ENCODE measurements at places on chromosomes 16 and 17.
A peak's percentile ranks its signal among the peaks of the same experiment; 100 is the strongest.

GRCh38 chr16:86502856-86503748 lies 7.2 kb upstream of the FOXF1 start:
- DNase-seq, result no peak

GRCh38 chr16:50671644-50672260 lies 9.4 kb downstream of the SNX20 start:
- no peak for DNase-seq

- DNase-seq, result no peak
Observed at GRCh38 chr16:23283571-23283970, 18.5 kb upstream of the SCNN1B start.

GRCh38 chr16:31458073-31458843 lies 1.0 kb upstream of the ARMC5 start:
- DNase-seq, result no peak

- DNase-seq, result no peak
Observed at GRCh38 chr16:56833243-56833970, 31.6 kb upstream of the SLC12A3 start.

DNA sequence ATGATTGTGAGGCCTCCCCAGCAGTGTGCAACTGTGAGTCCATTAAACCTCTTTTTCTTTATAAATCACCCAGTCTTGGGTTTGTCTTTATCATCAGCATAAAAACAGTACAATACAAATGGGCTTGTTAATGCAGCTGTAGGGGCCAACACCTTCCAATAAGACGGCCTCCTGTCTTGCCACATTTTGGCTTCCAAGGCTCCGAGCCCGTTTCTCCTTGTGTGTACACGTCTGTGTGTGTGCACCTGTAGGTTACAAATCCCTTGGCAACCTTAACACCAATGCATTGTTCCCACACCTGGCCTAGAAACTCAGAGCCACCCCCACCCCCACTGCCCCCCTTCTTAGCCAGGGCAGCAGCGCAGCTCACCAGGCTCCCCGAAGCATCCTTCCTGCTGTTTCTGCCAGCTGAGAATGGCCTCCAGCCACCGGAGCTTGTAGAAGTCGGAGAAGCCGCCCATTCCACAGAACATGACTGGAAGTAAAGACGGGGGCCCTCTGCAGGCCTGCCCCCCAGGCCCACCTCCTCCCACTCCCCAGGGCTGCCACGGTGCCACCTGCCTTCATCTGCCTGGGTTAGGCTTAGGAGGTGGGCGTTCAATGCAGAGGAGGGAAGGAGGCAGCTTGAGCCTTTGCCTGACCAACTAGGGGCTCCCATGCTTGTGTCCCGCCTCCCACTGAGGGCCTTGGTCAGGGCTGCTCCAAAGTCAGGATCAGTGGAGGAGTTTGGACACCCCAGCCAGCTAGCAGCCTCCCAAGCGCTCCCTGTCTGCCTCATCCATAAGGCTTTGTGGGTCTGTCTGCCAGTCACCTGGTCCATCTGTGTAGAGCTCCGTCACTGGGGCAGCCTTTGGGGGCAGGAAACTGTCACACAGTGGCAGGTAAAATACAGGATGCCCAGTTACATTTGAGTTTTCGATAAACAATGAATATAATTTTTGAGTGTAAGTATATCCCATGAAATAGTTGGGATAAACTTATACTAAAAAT lies 10.6 kb downstream of the C16orf89 start:
- no peak for DNase-seq

DNA sequence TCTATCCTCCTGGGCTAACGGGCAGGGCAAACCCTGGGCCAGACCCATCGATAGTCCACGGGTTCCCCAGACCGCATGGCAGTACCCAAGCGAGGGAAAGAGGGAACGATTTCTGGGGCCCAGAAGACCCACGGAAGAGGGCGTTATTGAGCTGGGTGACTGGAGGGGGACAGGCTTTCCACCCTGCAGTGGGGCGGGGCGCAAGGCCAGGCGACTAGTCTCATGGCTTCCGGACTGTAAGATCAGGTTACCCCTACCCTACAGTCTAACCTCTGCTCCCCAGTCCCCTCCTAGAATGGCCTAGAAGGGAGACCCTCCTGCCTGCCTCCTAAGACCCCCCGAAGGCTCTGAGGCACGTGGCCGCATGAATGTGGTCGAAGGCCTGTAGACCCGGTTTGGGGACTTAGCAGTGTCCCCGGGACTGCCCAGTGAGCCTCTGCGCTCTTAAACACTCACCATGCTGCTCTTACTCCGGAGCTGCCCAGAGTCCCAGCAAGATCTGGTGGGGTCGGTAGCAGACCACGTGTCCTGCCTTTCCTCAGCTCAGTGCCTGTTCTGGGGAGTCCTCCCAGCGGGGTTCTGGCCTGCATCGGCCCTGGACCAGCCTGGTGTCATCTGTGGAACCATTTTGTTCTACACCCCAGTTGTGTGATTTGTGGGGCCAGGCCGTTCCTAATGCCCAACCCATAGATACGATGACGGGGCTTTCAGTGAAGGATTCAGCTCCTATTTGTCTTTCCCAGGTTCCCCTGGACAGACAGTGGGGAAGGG lies 13.2 kb upstream of the AURKB start:
- peak; percentile 71 for DNase-seq

GRCh38 chr17:20244671-20245070 lies 222.7 kb downstream of the LGALS9B start:
- no peak for DNase-seq

DNA sequence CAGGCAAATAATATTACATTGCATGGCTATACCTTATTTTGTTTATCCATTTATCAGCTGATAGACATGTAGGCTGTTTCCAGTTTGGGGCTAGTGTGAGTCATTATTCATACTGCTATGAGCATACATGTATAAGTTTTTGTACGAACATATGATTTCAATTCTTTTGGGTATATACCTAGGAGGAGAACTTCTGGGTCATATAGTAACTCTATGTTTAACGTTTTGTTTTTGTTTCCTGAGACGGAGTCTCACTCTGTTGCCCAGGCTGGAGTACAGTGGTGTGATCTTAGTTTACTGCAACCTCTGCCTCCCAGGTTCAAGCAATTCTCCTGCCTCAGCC lies 2.4 kb upstream of the ITGAL start:
- DNase-seq, result no peak

DNA sequence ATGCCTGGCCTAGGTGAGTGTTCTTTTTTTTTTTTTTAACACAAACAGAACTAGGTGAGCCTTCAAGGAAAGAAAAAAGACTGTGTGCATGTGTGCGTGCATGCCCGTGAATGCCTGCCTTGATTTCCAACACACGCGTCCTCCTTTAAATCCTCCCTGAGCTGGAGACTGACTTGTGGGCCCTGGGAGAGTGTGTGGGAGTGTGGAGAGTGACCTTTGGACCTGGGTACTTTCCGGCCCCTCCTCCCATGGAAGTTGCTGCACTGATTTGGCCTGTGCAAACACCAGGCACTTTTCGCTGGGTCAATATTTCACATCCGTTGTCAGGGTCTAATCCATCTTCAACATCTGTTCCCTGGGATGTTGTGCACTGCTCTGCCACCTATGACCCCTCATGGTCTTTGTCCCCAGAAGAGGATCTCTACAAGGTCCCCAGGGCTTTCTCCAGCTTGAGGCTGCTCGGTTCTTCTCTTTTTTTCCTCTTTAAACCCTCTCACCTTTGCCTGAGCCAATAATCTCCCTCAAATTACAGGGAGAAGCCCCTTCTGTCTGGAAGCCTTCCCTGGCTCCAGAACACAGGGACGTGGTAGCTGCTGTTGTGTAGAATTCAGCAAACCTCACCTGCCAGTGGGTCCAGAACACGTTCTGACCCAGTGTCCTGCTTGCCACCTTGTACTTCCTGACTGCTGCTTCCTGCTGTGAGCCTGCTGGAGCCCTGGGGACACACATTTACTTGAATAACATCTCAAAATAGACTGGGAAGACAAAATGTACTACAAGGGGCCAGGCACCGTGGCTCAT lies 20.8 kb upstream of the ATP5MC1 start:
- no peak for DNase-seq

GRCh38 chr17:74226252-74226651 lies 12.9 kb downstream of the TTYH2 start:
- no peak for DNase-seq

- no peak for DNase-seq
Observed at GRCh38 chr17:7184647-7185046, 5.5 kb upstream of the ASGR1 start.

GRCh38 chr17:82187500-82187899 lies 25.1 kb downstream of the CCDC57 start:
- no peak for DNase-seq

- DNase-seq, result no peak
Observed at GRCh38 chr17:58233543-58233942, 4.8 kb upstream of the LPO start.

- no peak for DNase-seq
Observed at GRCh38 chr16:19883966-19884485, 622 bp downstream of the GPRC5B start.

DNA sequence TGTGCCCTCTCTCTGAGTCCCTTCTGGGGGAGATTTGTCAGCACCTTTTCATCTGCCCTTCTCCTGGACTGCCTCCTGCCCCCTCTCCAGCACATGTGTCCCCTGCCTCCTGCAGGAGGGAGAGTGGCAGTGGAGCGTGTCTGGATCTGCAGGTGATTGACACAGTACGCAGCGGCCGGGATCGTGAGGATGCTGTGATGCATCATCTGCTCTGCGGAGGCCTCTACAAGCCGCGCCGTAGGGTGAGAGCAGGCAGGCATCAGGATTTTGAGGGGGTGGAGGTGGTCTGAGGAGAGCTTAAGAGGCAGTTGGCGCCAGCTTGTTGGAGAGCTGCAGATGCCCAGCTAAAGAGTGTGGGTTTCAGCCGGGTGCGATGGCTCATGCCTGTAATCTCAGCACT lies 10.9 kb downstream of the SLC9A5 start:
- DNase-seq, result no peak

DNA sequence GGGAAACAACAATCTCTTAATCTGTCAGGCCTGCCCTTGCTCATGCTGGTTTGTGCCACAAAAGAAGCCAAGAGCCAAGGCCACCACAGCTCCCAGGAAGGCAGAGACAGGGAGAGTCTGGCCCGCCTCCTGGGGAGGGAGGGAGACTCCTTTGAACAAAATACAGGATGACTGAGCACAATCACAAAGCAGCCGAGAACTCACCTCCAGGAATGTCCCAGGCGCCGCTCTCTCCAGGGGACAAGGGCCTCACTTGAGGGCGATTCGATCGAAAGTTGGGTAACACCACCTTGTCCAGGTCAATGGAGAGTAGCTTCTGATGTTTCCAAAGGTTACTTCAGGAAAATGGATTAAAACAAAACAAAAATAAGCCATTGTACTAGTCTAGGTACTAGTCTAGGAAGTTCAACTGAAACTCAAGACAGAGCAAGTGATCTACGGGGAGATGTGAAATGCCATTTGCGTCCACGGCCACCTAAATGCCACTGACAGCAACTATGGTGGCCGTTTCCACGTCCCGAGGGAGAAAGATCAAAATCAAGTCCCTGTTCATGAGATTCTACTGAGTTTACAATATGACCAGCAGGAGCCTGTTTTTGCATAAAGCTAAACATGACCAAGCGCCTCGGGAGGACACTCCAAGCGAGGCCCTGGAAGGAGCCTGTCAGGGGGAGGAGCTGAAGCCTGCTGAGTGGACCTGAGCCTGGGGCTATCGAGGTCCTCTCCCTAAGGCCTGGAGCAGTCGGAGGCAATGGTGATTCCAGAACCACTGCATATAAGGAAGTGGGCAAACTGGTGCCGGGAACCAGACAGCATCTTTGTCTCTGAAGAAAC lies 13.4 kb upstream of the SLC38A8 start:
- DNase-seq, result no peak

- DNase-seq, result peak; percentile 14
Observed at GRCh38 chr16:19524616-19525384, 1.1 kb downstream of the CCP110 start.

DNA sequence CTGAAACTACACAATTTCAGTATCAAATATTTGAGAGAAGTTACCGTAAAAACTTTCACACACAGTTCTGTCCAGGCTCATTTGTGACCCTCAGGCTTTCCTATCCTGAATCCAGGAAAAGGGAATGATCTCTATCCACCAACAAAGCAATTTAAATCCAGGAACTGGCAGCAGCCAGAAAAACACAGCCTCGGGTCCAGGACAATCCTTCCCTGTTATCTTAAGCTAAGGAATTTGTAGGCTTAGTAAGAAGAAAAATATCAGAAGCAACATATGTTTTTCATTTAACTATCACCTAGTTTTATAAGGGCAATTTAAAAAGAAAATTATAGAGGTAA lies 47.1 kb downstream of the TEX2 start:
- DNase-seq, result no peak

DNA sequence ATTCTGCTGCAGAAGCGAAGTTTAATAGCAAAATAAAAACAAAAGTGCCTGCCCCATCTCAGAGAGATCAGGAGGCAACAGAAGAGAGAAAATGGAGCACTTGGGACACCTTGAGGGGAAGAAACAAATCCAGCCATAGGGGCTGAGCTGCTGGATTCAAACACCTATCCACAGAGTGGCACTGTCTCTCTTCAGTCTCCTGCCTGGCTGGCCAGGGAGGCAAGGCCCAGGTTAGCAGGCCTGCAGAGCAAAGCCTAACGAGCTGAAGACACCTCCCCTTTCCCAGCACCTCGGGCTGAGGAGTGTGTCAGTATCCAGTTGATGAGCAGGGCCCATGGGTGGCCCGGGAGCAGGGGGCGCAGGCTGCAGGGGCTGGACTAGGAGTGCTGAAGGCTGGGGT lies 8.8 kb upstream of the KRT31 start:
- DNase-seq, result no peak

GRCh38 chr16:29876594-29877249 lies 13.7 kb upstream of the CDIPT start:
- no peak for DNase-seq
